ENCODE measurements at places on chromosomes 4 and X.
A peak's percentile ranks its signal among the peaks of the same experiment; 100 is the strongest.

GRCh38 chr4:3522326-3522640, 9.9 kb downstream of the LRPAP1 start:
- no peak for DNase-seq

DNA sequence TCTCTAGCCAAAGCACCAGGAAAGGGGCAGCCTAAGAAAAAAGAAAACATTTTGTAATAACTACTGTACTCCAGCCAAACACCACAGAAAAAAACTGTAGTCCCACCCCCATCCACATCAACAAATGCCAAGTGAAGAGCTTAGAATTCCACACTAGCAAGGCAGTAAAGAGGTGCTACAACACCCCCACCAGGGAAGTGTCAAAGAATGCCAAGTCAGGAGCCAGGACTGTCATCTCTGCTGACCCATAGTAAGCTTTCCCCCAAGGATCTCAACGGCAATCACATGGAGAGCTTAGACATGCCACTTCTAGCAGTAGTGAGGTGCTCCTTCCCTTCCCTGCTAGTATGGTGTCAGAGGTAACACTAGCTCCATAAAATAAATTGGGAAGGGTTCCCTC, 34.4 kb upstream of the CCDC160 start:
- no peak for DNase-seq

- no peak for DNase-seq
Measured at GRCh38 chrX:50852524-50852923, 38.5 kb upstream of the SHROOM4 start.

DNA sequence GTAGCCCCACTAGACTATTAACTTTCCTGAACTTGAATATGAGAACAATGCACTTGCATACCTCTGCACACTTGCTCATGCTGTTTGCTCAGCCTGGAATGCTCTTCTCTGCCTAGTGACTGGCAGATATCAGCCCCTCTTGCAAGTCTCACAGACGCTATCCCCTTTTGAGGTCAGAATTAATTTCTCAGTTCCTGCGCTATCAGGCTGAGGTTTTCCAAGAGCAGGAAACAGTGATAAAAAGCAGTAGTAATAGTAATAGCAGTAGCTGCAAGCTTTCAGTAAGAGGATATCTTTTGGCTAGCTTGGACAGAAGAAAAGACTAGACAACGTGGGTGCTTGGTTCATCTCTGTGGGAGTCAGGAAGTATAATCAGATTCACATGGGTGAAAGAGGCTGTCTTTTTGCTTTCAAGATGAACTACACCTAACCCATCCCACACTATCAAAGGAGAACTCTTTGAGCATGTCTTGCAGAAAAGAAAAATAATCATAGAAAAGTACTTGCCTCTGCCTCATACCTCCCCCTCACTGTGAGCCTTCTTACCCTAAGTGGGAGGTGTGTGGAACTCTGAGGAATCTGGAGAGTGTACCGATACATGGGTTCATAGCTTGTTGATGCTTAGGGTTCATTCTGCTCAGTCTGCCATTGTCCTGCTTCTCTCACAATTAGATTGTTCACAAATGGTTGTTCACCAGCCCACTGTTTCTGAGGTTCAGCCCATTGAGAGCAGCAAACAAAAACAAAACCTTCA, 11.3 kb upstream of the DRP2 start:
- no peak for DNase-seq

DNA sequence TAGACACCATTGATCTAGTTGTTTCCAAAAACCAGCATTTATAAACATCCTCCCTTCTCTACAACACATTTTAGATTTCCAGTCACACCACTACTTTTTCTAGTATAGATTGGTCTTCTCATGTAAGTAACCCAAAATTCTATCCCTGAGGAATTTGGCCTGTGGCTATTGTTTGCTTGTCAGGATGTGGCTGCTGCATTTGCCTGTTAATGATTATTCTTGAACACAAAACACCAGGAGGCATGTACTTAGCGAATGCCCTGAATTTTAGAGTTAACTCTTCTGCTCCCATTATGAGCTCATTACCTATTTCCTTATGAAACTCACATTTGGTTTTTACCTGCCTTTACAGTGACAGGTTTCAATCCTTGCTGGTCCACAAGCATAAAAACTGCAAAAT, 102.0 kb upstream of the FSTL5 start:
- no peak for DNase-seq

DNA sequence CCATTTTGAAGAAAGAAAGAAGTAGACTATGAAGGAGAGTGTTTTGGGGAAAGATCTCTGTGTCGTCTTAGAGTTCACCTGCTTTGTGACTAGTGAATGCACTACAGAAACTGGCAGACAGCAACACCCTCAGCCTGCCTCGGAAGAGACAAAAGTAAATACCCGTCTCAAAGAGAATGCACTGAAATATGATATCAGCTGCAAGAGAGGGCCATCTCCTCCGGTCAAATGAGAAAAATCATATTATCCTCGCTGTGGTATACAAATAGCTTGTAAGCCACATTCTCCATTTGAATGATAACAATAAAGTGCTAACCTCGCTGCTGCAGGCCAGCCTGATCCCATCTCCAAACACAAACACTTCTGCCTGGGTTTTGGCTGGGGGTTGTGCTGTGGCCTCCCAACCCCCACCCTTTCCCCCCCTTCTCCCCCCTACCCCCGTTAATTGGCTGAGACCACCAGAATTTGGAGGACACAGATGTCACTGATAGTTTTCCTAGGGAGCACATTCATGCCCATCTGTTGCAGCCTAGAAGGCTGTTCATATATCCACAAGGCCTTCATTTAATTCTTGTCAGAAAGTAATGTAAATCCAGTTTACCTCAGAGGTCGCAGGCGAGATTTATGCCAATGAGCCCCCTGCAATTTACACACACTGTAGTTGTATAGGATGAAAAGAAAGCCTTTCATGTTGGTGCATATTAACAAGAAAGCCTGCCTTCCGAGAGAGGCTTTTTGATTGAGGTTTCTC, 46.3 kb downstream of the ALPK1 start:
- no peak for DNase-seq

- no peak for DNase-seq
Measured at GRCh38 chr4:88527787-88528186, 4.2 kb upstream of the PYURF start.

DNA sequence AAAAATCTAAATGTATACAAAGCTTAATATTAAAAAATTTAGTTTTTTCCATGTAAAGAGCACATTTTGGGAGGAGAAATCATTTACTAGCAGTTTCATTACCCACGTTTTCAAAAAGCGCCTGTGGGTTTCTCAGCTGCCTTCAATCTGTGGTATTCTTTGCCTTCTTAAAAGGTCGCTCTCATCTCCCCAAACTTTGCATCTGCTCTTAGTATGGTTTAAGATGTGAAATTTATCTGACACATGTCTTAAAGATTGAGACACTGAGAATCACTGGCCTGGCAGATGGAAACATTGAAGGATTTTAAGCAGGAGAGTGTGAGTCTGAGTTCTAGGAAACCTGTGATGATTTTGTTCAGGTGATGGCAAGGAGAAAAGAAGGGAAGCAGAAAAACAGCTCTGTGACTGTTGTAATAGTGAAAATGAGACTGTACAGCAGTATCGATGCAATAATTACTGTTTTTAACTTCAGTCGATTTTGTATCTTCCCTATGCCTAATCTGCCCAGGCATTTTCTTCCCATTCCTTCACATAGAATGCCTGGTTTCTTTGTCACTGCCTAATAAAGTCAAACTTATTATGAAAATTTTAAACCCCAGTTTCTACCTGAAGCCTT, 75.9 kb downstream of the PAQR3 start:
- DNase-seq, result no peak

DNA sequence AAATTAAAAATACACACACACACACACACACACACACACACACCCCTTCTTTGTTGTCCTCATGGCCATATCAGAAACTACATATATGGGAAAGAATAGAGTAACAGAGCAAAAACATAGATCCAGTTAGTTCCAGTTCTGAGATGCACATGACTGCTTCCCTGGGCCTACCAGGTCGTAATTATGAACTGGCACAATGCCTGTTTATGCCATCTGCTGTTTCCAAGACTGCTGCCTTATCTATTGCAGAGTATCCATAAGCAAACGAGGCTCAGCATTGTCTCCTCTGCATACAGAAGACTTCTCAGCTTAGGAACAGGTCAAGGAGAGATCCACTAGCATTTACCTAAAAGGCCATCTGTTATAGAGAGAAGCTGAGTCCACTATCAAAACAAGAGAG, 789.0 kb downstream of the TECRL start:
- DNase-seq, result no peak

- DNase-seq, result no peak
Measured at GRCh38 chr4:3107691-3108121, 33.2 kb downstream of the HTT start.

DNA sequence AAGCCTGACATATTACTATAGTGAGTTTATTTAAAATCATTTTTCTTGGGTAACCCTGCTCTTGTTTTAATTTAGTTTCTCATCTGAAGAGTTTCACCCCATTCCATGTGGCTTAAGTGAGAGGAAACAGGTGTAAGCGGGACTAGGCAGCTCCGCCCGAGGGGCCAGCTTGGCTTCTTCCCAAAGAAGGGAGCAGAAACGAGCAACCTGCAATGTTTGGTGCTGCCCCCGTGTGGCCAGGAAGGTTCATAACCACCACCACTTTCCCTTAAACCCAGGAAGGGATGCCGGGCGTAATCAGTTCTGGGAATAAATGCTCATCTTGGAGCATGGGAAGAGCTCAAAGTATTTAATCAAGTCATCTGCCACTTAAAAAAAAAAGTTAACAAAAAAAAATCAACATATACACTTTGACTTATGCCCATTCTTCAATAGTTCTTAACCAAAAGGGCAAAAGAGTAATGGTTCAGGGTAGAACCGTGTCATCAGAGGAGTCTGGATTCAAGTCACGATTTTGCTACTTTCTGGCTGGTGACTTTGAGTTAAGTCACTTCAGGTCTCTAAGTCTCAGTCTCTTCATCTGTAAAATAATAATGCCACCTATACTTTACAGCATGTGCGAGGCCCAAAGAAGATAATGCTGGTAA, 147.9 kb downstream of the NSUN7 start:
- peak; percentile 57 for DNase-seq

DNA sequence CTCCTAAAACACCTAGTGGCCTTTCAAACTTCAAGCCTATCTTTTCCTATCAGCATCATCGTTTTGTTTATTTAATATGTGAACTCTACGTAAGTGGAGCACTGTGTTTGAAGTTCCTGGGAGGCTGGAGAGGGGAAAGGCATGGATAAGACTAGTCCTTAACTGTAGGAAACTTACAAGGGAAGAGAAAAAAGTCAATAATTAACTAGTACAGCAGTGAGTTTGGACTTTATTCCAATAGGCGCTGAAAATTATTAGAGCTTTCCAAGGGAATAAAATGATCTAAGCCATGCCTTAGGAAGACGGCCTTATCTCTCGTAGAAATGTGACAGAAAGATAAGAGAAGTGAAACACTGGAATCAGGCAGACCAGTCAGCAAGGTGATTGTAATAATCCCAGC, 55.3 kb downstream of the AMOT start:
- no peak for DNase-seq

GRCh38 chr4:93086356-93086755, 742.2 kb upstream of the ATOH1 start:
- DNase-seq, result no peak

DNA sequence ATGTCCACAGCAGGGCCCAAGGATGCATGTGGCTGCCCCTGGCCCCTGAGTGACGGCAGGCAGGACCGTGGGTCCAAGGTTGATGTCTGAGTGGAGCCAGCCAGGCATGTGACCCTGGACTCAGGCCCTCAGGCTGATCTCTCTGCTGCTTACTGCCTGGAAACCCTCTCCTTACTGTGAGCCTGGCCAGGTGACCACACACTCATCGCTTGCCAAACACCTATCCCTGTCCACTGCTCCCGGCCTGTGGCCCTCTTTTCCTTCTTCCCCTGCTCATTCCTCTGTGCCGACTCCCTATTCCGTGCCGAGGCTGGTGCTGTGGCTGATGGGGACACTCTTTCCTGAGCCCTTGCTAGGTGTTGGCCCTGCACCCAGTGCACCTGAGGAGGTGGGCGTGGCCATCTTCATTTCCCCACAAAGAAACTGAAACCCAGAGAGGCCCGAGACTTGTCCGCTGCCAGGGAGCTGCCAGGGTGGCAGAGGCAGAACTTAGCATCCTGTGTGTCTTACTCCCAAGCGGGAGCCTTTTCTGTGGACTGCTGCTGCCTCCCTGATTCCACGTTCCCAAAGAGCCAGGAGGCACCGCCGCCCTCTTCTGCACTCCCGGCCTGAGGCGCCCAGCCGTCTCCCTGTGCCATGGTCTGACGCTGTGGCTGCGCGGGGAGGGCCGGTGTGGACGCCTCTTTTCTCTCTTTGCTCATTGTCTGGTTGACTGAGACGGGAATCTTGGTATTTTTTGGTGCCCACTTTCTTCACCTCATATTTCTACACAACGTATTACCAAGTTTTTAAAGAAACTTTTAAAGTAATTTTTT, 11.2 kb upstream of the RNF4 start:
- no peak for DNase-seq

DNA sequence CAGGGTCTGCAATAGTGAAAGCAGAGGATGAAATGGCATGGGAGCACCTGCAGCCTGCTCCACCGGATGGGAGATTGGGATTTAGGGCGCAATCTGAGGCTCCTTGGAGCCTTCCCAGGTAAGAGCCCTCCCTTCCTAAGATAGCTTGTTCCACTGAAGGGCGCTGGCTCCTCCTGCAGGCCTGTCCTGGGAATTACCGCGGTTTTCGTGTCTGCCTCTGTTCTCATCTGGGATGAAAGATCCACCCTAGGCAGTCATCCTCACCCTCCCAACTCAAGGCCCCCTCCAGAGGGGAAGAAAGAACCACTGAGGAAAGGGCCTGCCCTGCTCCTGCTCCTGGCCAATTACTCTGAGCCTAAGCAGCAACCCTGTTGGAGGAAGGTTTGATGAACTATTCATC, 547.5 kb downstream of the SMARCA1 start:
- no peak for DNase-seq

Measured in activated T-cell treated with anti-CD3 and anti-CD28 coated beads for 48 hours (primary cell).